ENCODE measurements at places on chromosomes 5 and 9. TPM values are rescaled to one million over a fixed set of nuclear protein-coding genes. Genes with fewer than 3 reads are reported as not detected.

The CNTNAP3B gene
- 16.8 TPM for total RNA-seq

The CCDC192 gene
- not detected for total RNA-seq

The PCDHB11 gene
- total RNA-seq: 1.9 TPM

The PCSK5 gene
- 4.9 TPM for total RNA-seq

The C5orf63 gene
- 8.9 TPM for total RNA-seq

The CMYA5 gene
- 1,021 TPM for total RNA-seq

The UGT3A2 gene
- total RNA-seq: not detected

The CTNNAL1 gene
- 94.6 TPM for total RNA-seq

The STK32A gene
- total RNA-seq: 2.9 TPM

The MORN5 gene
- total RNA-seq: not detected

The DDX4 gene
- not detected for total RNA-seq
